H1 (cell line): ENCODE measurements at places on chromosomes 3 and 15. TPM values are rescaled to one million over a fixed set of nuclear protein-coding genes. Genes with fewer than 3 reads are reported as not detected.

DNA sequence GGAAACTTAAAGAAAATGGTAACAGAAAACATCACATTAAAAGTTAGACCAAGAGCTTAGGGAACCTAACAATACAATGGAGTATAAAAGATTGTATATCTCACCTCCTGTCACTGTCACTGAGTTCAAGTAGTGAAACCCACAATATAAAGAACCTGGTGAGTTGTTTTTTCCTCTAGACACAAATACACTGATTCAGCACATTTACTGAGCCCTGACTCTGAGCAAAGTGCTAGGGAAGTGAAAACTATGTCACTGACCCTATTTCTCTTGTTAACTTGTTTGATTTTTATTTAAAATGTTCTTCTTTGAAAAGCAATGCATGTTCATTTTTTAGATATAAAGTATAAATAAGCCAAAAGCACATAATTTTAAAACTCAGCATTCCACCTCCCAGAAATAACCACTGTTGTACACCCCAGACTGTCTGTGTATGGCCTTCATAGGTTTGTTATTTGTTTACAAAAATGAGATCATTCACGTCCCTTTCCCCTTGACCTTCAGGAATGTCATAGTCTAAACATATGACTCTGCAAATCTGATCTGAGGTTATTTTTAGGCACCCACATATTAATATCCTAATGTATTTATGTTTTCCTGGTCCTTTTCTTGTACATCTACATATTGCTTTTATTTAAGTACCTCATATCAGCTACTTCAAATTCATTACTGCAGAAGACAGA is 69.2 kb upstream of the CSTA start:
- DNase-seq: no peak

DNA sequence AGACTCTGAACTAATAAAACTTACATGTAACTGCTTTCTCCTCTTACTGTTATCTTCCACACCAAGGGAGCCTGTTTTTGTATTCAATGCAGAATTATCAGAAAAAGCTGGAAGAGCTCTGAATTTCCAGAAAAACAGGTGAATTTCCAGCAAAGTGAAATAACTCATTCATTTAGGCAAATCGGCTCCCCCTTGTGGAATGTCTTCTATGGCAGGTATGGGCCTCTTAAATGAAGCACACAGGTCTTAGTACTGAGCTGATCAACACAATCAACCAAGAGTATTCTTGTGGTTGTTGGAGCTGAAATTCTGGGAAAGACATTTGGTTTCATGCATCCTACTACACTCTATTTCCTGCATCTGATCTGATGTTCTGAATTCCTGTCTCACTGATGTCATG is 31.0 kb upstream of the PTPRG start:
- no peak for DNase-seq

DIS3L gene
- 25.0 and 31.2 TPM in 2 replicates for total RNA-seq

DNA sequence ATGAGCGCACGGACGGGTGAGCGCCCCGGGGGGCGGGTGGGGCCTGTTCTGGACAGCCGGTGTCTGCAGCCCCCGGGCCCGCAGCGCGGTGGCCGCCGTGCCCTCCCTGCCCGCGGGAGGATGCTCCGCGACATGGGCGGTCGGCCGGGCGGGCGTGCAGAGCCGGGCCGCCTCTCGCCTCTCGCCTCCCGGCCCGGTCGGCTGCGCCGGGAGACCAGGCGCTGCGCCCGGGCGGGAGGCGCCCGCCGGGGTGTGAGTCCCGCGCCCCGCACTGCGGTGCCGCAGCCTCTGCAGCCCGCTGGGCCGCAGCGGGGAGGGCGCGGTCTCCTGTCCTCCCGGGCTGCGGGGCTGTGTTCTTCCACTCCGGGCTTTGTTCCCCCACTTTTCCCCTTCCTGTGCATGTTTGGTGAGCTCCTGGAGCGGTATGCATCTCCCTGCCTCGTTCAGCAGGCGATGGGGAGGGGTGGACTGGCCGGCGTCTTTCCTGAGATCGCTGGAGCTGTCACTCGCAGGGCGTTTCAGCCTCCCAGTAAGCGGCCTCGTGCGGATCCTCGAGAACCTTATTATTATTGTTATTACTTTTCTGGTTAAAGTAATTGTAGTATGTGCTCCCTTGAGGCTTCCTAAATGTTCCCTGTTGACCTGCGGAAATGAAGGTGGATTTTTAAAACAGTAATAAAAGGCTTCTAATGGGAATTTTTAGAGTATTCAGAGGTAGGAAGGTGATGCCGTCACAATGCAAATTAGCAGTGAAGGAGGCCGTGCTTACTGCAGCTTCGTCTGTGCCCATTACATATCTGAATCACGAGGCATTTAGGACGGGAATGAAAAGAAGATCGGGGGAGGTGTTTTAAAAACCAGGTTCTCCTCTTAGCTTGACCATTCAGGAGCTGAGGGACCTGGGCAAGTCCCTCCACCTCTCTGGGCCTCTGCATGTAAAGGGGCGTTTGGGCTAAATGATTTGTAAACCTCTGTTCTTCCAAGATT is 593 bp downstream of the TMOD2 start:
- no peak for DNase-seq

GRCh38 chr3:71111784-71112440 is 471.6 kb downstream of the FOXP1 start:
- DNase-seq: no peak

TNNC1 gene
- 5.8 and 9.5 TPM in 2 replicates for total RNA-seq

ALDH1L1 gene
- total RNA-seq: 1.6 TPM in 2 replicates

DNA sequence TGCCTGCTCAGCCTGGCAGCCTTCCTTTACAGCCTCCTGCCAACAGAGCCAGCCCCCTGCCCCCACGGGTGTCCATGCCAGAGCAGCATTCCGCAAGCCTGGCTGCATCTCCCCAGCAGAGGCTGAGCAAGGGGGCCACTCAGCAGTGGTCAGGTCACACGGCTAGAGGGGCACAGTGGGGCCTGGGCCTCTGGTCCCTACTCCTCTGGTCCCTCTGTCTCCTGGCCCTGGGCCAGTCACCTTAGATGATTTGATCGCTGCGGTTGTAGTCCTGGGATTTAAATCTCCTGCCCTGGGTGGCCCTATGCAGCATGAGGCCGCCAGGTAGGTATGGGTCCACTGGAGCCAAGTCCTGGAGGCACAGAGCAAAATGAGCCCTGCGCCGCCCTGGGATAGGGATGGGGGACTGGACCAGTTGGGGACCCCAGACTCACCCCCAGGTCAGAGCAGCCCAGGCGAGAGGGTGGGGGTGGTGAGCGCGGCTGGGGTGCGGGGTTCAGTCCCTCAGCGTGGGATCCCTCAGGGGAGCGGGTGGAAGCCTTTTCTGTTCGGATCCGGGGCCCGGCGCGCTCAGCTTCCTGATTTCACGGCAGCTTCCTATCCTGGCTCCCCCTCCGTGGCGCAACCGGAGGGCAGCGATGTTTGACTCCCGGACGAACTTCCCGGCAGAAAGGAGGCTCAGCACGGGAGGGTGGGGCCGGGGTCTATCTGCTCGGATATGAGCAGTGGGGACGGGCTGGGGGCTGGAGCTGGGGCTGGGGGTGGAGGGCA is at the start of gene ZBTB47:
ZBTB47 (plus strand) TSS at position 138 of the 771 bp plus-strand sequence. CDS start 4,659 bp downstream, outside the sequence.
- DNase-seq: peak; percentile 58

- DNase-seq: no peak
Measured at GRCh38 chr3:87798567-87798947, 260.2 kb downstream of the CGGBP1 start.

DNA sequence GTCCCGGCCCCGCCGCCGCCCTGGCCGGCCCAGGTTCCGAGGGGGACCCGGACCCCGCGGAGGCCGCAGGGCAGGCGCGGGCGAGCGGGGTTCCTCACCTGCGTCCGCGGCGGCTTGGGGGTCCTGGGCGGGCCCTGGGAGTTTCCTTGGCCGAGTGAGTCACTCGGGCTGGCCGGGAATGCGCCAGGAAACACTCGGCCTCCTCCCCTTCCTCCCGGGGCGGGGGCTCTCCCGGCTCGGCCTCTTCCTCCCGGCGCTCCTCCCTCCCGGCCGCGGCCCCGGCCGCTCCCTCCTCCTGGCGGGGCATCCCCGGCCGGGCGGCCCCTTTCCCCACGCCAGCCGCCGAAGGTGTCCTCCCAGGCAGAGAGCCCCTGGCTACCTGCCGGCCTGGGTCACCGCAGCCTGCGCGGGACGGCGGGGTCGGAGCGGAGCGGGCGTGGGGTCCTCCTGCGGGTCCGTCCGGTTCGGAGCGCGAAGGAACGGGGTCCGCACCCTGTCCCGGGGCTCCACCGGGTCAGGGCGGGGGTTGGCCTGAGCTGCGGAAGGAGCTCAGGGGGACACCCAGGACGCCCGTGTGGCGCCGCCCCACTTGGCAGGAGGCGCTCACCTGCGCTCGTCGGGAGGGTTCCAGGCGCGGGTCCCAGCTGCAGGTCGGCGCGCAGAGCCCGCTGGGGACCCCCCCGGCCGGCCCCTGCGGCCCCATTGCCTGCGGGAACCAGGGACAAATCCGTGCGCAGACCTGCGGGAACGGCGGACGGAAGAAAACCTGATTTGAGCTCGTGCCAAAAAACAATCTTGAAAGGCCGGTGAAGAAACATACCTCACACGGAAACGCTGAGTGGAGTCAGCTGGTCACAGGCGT is at the start of gene CYFIP1:
CYFIP1 (minus strand) TSS at position 180 of the 862 bp plus-strand sequence. CDS start 33,083 bp downstream, outside the sequence.
- peak; percentile 15 for DNase-seq

DNA sequence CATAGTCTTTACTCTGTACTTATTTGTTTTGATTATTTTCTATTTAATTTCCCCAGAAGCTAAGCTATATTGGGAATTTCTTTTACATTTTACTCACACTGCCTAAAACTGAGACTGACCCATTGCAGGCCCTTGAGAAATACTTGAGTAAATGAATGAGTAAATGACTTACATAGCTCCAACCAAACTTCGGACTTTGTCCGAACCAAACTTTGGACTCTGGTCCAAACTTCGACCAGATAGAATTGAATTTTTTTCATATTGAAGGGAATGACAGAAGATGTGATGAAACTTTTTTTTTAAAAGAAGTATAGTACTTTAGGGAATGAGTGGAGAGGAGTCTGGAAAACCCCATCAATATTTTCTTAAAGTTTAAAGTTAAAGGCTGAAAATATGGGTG is 75.6 kb upstream of the MYRIP start:
- no peak for DNase-seq

DNA sequence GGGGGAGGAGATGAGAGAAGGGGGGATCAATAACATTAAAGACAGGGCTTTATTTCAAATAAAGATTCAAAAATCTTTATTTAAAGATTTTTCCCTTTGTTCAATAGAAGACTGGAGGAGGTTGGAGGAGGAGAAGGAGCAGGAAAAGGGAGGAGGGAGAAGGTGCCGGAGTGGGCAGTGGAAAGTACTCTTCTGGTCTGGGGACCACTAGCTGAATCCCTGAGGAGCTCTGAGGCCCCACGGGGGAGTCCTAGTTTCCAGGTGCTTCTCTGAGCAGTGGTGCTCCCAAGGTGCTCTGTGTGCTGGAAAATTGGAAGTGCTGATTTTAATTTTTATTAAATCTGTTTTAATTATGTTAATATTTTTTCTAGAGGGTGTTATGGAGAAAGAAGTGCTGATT is 19.4 kb upstream of the SEMA4B start:
- no peak for DNase-seq

C3orf20 gene
- total RNA-seq: not detected in 2 replicates

ZNF80 gene
- total RNA-seq: not detected in 2 replicates

- DNase-seq: no peak
Measured at GRCh38 chr3:45204136-45204535, 22.0 kb downstream of the TMEM158 start.

GRM7 gene
- 0.24 TPM in 1 of 2 replicates, not detected in the other for total RNA-seq

- DNase-seq: no peak
Measured at GRCh38 chr3:51559411-51559888, 20.9 kb downstream of the RAD54L2 start.

DNA sequence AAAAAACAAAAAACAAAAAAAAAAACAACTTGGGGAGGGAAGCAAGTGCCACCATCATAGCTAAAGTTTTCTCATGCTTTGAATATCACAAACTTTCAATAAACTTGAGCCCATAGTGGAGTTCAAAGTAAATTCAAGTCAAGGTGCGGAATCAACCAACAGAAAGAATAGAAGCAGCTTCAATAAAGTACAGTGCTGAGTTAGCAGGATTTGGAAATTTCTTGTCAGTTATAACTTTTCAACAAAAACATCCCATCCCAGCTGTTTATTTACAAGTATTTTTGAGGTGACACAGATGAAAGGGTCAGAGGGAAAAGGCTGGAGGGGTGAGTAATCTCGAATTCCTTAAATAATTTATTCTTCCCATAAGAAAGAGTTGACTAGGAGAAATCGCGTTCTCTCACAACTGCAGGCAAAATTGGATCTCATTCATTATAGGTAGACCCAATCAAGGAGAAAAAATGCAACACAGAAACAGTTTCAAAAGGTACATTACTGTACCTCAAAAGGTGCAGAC is 477.4 kb upstream of the RASGRP1 start:
- DNase-seq: no peak

- no peak for DNase-seq
Measured at GRCh38 chr15:39183164-39183881, 397.6 kb upstream of the THBS1 start.

ARPP21 gene
- not detected in 2 replicates for total RNA-seq

ATP13A4 gene
- not detected in 2 replicates for total RNA-seq

DNA sequence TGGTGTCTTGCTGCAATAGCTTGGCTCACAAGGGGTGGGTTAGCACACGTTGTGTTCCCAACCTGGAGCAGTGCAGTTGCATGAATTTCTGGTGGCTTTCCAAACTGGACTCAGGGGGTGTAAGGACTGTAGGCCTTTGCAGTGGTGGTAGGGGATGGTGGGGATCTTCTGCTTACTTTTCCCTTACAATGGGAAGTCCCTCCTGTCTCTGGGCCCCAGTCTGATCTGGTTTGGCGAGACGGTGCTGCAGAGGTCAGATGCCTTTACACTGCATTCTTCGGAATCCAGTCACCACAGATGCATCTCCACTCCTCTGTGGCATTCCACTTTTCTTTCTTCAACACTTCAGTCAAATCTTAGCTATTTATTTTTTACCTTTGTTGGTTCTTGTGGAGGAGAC is 132.1 kb downstream of the DOCK3 start:
- DNase-seq: peak; percentile 43

DNA sequence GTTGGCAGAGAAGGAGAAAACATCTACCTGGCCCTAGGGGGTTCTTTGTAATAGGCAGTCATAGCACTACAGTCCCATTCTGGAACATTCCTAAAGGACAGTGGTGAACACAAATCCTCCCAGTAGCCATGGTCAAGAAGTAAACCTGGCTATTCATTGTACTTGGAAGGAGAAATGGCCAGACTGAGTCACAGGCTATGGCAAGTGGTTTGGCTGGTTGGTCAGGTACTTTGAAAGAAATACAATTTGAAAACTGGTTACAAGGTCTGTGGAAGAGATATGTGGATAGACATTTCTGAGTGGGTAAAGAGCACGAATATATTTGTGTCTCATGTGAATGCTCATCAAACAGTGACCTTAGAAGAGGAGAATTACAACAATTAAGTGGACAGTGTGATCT is 33.0 kb upstream of the FAN1 start:
- no peak for DNase-seq

TMOD3 gene
- 29.0 and 30.3 TPM in 2 replicates for total RNA-seq

DNA sequence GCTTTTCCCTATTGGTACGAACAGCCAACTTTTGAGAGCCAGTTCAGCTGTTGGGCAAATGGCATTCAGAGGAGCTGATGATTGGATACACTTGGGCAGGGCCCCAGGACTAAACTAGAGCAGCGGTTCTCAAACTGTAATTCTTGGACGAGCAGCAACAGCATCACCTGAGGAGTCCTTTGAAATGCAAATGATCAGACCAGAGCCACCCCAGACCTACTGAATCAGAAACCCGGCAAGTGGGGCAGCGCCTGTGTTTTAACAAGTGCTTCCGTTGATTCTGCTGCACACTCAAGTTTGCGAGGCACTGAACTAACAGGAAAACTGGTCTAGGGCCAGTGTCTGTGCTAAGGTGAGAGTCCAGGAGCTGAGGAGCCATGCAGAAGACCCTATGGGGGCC is 239.7 kb downstream of the UACA start:
- no peak for DNase-seq

GRCh38 chr15:31171731-31172130 is 70.2 kb upstream of the TRPM1 start:
- DNase-seq: no peak

SST gene
- total RNA-seq: 1.3 TPM in 1 of 2 replicates, not detected in the other
